ENCODE measurements at places on chromosomes 16 and 17.

- peak; percentile 28 for DNase-seq
Measured at GRCh38 chr17:75856062-75856756, 1.1 kb upstream of the WBP2 start.

GRCh38 chr17:48062273-48062672, 14.1 kb downstream of the NFE2L1 start:
- no peak for DNase-seq

DNA sequence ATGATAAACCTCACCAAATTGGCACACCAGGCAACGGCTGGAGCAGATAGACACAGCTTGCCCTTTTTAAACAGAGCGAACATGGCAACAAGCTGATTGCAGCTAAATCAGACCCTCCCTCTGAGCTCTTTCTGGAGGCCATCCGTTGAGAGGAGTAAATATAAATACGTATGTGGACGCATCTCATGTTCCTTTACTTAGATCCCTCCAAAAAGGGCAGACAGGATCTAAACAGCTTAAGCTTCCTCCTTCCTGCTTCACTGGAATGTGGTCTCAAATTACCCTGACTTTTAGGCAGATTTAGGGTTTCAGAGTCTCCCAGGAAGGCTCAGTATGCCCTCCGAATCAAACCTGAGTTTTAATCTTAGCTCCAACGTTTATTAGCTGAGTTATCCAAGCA, 204.7 kb upstream of the GOT2 start:
- no peak for DNase-seq

DNA sequence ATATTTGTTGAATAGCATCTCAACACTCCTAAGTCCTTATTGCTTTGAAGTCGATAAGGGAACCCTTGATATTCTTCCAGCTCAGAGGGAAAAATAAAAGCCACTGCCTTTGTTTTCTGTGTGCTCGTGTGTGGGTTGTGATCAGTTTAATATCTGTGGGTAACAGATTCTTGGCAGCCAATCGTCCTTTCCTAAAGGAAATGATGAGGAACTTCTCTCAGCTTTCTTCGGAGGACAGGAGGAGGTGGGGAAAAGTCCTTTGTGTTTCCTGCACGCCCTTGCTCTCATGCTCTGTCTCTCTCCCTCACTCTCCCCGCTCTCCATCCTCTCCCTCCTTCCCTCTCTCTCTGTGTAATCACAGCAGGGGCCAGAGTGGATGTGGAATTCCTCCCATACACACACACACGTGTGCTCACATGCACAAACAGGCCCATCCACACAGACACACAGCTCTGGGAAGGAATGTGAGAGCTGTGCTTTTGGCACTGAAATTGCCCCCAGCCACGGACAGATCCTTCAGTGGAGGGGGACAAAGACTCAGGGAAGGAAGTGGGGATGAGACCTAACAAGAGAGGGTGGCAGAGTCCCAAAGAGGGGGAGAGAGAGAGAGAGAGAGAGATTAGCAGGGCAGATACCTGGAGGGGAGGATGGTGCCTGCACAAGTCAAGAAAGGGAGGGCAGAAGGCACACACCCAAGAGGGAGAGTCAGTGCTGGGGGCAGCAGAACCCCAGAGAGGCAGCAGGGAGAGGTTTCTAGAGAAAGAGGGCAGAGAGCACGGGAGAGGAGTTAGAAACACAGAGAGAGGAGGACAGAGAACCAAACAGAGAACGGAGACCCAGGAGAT, 83.5 kb upstream of the PLCG2 start:
- DNase-seq = no peak

DNA sequence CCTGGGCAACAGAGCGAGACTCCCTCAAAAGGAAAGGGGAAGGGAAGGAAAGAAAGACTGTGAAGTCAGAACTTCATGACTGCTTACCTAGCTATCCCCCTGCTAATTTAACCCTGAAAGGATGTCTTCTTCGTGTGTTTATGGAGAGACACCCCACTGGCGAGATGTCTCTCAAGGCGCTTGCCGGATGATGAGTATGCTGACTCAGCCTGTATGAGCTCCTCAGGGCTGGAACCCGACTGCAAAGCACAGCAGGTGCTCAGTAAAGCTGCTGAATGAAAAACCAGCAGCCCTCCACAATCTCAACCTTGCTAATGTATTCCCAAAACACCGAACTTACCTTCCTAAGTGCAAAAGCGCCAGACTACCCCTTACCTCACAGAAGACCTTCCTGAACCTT, 2.3 kb downstream of the ANKFY1 start:
- DNase-seq = no peak

DNA sequence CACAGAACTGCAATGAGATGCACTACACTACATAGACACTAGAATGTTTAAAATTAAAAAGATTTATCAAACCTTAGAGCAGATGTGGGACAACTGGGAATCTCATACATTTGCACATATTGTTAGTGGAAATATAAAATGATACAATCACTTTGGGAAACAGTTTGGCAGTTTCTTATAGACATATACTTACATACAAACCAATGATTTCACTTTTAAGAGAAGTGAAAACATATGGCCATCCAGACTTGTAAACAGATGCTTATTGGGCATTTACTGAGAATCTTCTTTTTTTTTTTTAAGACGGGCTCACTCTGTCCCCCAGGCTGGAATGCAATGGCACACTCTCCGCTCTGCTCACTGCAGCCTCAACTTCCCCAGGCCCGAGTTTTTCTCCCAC, 50.1 kb downstream of the AXIN2 start:
- DNase-seq = no peak

- peak; percentile 40 for DNase-seq
Measured at GRCh38 chr16:11051879-11052808, 107.8 kb downstream of the CLEC16A start.

GRCh38 chr17:63544467-63545301, 5.6 kb upstream of the DCAF7 start:
- DNase-seq = no peak

DNA sequence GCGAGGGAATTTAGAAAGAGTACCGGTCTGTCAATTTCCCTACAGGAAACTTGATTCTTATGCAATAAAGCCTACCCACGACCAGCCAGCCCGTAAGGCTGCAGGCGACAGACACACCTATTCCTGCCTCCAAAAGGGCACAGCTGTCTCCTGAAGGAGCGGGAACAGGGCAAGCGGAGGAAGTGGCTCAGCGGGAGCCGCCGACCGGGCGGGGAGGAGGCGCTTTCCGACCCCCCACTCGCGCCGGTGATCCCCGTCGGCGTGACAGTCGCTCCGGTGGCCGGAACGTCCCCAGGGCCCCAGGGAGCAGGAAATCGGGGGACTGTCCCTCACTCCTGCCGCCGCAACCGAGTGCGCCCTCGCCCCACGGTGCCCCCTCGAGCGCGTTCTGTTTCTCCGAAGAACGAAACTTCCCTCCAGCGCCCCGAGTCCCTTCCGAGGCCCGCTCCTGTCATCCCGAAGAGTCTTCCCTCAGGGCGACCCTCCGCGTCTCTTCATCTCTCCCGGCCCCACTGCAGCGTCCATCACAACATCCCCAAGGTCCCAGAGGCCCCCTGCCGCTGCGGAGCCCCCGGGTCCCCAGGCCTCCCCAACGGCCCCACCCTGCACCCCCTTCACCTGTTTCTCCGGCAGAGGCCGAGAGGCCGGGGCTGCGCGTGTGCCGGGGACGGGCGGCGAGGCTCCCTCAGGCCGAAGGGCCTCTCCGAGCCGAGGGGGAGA, 421 bp downstream of the STAT3 start:
- peak; percentile 33 for DNase-seq

DNA sequence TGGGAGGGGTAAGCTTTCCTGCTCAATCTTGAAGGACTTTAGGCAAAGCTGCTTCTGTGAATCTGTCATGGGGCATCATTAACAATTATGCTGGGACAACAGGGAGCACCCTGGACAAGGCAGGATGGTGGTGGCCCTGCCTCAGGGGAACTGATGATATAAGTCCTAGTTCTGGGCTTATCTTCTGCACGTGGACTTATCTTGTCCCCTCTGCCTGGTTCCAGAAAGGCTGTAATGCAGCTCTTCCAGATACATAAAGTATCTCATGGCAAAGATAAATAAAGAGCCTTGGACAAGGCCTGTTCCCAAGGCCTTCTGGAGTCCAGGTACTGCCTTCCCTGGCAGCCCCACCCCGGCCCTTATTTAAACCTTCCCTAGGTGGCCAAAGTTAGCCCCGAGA, 6.0 kb upstream of the ZNF385C start:
- DNase-seq = no peak

GRCh38 chr16:84427553-84427952, 59.2 kb downstream of the ATP2C2 start:
- DNase-seq = no peak

DNA sequence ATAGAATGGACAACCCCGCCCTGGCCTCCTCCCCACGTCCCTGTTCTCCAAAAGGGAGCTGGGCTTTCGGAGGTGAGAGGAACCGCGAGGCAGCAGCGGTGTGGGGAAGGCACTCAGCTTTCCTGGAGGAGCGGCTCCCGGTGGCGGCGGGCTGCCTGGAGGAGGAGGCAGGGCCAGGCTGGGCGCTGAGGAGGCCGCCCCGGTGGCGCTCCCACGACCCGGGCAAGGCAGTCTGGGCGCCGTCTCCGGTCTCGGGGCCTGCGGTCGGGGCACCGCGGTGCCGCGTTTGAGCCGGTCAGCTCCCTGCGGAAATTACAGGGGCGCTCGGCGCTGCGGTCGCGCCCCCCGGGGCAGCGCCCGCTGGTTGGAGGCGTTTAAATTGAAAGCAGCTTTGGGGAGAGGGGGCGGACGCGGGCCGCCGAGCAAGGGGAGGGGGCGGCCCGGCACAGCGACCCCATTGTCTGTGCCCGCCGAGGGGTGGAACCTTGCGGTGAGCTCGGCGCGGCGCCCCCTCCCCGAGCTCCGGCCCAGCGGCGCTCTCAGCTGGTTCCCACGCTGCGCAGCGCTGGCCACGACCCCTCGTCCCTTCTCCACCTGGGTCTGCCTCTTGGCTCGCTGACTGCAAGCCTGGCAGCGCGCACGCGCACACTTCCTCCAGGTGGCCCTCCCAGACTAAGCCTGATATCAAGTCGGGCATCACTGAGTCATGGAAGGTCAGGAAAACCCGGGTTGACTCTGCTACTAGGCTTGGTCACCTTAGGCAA, 58.7 kb upstream of the DLX4 start:
- no peak for DNase-seq

DNA sequence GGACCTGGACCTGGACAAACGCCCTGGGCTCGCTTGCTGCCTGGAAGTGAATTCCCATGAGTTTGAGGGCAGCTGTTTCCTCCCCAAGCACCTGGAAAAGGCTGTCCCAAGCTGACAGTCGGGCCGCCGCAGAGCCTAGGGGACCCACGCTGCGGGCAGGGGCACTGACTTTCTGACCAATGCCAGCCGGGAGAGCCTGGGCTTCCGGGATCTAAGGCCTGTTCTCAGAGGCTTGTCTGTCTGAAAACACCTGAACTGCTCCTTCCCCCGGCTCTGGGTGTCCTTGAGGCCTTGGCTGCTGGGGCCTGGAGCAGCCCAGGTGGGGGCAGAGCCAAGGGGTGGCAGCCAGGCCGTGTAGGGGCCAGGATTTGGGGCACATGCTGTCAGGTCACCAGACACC, 72.6 kb downstream of the LMF1 start:
- DNase-seq = no peak

- DNase-seq = no peak
Measured at GRCh38 chr16:25413975-25414374, 156.3 kb upstream of the ZKSCAN2 start.

DNA sequence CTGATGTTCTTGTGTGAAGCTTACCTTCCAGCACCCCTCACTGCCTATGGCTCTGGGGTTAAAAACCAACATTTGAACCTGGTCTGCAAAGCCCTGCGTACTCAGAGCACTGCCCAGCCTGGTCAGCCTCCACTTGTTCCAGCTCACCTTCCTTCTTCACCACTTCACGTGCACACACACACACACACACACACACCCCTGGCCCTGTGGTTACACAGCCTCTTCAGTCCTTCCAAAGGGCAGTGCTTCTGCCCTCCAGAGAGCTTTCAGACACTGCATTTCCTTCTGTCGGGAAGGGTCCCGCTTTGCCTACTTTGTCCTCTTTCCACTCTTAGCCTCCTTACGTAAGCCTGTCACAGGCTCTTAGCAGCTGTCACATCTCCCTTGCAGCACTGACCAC, 9.6 kb upstream of the TMEM220 start:
- no peak for DNase-seq

GRCh38 chr16:19138601-19139000, 24.8 kb downstream of the ITPRIPL2 start:
- DNase-seq = no peak

DNA sequence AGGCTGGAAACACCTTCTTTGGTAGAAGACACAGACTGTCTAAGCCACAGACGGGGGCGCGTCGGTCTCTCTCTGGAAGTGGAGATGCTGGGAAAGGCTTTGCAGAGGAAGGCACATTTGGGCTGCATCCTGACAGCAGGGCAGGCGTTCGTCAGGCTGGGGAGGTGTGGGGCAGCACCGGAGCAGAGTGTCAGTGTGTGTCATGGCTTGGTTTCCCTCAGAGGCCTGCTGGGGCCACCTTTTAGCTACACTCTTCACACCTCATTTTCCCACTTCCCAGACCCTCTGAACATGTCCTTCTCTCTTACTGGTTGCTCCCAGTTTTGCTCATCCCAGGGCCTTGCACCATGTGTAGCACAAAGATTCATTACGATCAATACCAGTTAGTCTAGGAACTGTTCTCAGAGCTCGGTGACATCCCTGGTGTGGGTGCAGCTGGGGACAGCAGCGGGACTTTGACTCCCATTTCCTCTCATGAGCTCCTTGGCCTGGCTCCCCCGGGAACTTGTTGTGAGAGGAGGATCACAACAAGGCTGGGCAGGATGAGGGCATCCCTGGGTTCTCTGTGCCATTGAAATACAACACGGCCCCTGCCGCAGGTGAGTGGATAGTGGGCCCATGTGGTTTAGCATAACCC, 33.1 kb downstream of the SMARCE1 start:
- DNase-seq = no peak

DNA sequence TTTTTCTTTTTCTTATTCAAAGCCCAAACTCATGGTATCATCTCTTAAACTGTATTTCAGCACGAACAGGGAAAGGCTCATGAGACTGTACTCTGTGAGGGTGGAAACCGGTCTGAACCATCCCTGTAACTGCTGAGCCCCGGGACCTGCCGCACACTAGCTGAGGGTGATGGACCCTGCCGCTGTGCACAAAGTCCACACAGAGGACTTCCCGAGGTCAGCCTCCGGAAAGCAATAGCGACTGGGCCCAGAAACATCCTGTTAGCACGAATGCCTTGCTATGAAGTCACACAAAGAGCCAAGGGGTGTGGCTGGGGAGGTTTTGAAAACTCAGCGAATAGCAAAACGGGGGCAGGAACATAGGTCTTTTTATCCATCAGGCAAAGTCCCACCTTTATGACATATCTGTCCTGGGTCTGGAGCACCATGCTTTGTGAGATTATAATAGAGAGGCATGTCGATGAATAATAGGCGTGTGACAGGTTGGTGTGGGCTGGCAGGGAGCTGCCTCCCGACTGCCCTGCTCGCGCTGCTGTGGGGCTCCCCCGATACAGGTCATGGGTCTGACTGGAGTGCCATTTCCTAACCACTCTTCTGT, 33.4 kb downstream of the CDK5R1 start:
- DNase-seq = peak; percentile 75

- DNase-seq = no peak
Measured at GRCh38 chr16:57594531-57595031, 33.8 kb upstream of the ADGRG1 start.

DNA sequence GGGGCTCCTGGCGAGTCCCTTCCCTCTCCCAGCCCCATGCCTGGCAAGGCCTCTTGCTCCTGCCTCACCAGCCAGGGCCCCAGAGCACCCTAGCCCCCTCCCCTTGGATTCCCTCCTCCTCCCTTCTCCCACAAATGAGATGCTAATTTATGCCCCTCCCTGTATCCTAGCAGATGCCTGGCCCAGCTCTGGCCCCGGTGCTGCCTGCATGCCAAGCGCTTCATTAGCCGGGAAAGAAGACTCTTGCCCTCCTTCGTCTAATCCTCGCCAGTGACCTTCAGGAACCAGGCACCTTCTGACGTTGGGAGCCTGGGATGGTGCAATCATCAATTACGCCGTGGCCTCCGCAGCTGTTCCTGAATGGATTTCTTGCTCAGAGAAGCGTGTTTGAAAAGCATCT, 127.8 kb downstream of the SDK2 start:
- DNase-seq = no peak
